ENCODE measurements at places on chromosomes 5 and 9. TPM values are rescaled to one million over a fixed set of nuclear protein-coding genes. Genes with fewer than 3 reads are reported as not detected.

DNA sequence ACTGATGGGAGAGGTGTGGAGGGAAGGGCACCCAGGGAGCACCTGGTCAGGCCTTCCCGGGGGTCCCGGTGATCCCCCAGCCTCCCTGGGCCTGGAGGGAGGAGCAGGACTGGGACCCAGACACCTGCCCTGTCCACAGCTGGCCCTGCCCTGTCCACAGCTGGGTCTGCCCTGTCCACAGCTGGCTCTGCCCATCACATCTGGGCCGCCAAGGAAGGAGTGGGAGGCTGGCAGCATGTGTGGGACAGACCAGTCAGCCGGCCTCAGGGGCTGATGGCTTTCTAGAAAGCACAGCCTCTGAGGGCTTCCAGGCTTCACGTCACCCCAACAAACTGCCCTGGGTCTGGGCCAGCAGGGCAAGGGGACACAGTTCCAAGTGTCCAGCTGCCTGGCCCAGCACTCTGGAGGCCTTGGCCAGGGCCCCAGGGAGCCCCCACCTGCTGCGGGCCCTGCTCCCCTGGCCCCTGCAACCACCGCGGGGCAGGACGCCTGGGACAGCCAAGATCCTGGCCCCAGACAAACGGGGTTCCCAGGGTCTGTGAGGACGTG is 12.2 kb downstream of the DNLZ start:
- DNase-seq, result no peak

DNA sequence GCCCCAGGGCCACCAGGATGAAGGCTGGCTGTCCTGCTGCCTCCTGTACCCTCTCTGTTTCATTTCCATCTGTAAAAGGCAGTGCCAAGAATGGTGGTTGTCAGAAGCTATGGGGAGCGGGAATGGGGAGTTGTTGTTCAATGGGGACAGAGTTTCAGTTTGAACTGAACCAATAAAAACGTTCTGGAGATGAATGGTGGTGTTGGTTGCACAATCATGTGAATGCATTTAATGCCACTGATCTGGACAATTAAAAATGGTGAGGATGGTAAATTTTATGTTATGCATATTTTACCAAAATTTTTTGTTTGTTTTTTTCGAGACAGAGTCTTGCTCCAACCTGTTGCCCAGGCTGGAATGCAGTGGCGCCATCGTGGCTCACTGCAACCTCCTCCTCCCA is 58.1 kb downstream of the PTPDC1 start:
- no peak for DNase-seq

DNA sequence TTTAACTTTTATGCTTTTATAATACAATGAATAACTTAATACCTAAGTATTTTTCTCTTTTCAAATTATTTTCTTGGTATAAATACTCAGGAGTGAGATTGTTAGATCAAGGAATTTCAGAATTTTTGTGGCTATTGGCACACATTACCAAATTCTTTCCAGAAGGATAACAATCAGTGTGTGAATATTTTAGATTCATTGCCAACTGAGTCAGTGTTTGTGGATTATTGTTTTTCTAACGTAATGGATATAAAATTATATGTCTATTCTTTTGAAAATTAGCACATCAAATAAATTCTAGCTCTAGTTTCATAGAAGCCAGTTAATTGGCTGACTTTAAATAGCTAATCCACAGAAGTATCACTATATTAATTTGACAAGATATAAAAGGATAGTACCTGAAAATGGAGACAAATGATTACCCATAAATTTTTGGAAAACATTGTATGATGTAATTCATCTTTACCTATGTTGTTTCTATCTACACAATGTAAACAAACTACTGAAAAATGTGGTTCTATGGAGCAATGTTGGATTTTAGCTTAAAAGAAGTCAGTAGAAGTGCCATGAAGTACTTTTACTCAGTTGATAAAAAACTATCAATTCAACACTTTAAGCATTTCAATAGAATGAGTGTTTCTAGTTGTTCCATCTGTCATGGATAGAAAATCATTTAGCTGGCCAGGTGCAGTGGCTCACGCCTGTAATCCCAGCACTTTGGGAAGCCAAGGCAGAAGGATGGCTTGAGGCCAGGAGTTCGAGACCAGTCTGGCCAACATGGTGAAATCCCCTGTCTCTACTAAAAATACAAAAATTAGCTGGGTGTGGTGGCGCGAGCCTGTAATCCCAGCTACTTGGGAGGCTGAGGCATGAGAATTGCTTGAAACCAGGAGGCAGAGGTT is 185.1 kb downstream of the ADAMTSL1 start:
- peak; percentile 56 for DNase-seq

- peak; percentile 66 for DNase-seq
These were observed 118.0 kb downstream of the ESM1 start for GRCh38 chr5:54867310-54867944.

DNA sequence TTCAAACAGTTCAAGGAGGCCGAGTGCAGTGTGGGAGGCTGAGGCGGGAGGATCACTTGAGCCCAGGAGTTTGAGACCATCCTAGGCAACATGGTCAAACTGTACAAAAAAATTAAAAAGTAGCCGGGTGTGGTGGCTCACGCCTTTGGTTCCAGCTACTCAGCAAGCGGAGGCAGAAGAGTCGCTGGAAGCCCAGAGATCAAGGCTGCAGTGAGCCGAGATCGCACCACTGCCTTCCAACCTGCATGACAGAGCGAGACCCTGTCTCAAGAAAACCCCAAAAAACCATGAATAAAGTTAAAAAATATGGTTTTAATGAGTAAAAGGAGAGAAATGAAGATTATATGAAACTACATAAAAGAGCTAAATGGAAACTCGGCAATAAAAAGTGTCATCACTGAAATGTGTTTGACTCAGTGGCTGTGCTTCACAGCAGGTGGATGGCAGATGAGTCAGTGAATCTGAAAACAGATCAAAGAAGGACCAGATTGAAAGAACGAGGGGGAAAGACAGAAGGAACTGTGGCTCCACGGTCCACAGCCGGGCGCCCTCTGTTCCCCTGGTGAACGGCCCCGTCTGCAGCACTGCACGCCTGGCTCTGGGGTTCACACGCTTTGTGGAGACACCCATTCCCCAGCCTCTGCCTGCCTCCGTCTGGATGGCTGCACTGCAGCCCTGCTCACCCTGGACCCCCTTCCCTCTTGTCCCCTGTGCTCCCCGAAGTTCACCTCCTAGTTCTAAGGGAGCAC is 25.1 kb downstream of the EXD3 start:
- DNase-seq, result no peak

DNA sequence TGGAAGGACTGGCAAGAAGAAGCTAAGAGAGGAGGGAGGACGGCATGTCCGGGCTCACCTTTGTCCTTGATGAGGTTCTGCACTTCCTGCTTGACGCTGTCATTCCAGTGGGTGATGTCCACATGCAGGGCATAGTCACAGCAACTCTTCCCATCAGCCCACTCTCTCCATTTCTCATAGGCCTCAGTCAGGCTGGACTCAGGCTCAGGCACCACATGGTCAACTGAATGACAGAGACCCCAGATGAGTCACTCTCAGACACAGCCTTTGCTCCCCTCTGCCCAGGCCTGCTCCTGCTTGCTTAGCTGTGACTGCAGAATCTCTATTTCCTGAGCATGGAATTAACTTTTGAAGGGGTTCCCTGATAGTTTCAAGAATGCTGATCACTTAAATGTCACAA is 94.2 kb downstream of the DPYSL3 start:
- DNase-seq, result no peak

Gene PCDHB13
- 0.51 TPM for total RNA-seq

Gene HTR4
- not detected for total RNA-seq

Gene SPINK4
- total RNA-seq, result not detected

Gene PURA
- 7.0 TPM for total RNA-seq

Gene PCDHB7
- total RNA-seq, result 0.26 TPM

Gene IFNA2
- not detected for total RNA-seq

Gene GPR151
- total RNA-seq, result not detected

Gene FASTKD3
- total RNA-seq, result 7.8 TPM

Gene TRMO
- 11.8 TPM for total RNA-seq
